ENCODE measurements at places on chromosomes 3 and 15.

DNA sequence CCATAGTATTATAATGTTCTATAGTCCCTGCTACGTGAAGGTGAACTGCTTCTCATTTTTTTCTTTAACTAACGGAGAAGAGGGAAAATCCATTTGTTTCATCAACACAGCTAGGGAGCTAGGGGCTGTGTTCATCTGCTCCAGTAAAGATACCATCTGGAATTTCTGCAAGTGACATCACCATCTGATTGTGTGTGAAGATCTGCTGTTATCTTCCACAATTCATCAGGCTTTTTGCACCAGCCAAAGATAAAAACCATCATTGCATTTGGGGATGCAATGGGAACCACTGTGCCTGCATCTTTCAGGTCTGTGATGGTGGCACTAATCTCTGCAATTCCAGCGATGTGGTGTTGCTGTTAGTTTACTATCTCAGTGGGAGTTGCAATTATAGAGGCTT, 35.5 kb upstream of the NOX5 start:
- DNase-seq, result no peak

GRCh38 chr3:50193286-50193685, 1.9 kb downstream of the GNAT1 start:
- DNase-seq, result no peak

DNA sequence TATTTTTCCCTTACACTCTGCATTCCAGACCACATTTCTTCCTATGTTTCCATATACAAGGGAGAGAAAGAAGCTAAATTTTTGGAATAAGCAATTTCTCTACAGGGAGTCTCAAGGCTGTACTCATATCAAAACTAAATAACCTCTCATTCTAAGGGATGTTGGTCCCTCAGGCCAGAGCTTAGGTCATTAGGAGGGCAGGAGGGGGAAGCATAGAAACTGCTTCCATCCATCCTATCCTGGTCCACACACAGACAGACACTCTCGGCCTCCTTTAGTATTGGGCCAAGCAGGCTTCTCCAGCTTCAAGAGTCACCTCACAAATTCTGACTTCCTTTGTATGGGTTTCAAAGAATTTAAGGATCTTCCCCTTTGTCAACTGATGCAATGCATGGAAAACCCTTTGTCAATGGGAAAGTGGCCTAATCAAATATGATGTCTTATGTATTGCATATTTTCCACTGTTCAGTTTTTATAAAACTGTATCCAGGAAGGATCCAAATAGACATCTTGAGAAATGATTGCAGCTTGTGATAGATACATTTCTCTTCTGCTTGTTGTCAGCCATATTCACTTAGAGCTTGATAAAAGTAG, 140.7 kb upstream of the RARB start:
- no peak for DNase-seq

- no peak for DNase-seq
These were observed 27.0 kb downstream of the EPHB1 start for GRCh38 chr3:134822090-134822489.

DNA sequence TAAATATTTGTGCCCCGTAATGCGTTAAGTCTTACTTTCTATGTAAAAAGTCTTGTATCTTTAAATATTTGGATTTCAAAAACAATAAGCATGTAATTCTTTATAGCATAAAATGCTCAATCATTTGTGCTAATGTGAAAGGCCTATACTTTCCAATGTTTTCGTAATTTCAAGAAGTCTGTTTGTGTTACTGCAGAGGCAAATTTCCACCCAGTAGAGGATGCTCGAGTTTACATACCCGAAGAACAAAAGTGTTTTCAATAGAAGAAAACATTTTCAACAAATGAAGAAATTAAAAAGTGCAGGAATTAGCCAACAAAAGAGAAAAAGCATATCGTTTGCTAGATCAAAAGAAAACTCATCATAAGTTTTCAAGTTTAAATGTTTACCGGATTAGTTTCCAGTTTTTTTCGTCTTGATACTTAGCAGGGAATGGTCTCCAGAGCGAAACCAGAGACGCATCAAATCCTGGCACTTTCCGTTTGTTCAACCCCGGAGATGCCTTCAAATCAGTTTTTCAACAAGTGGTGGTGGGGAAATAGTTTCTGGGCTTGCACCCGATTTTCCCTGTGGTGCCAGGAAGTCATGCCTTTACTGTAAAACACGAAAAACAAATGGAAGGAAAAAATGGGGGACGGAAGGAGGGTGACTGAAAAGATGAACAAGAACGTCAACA, 1.0 kb downstream of the CGGBP1 start:
- no peak for DNase-seq

DNA sequence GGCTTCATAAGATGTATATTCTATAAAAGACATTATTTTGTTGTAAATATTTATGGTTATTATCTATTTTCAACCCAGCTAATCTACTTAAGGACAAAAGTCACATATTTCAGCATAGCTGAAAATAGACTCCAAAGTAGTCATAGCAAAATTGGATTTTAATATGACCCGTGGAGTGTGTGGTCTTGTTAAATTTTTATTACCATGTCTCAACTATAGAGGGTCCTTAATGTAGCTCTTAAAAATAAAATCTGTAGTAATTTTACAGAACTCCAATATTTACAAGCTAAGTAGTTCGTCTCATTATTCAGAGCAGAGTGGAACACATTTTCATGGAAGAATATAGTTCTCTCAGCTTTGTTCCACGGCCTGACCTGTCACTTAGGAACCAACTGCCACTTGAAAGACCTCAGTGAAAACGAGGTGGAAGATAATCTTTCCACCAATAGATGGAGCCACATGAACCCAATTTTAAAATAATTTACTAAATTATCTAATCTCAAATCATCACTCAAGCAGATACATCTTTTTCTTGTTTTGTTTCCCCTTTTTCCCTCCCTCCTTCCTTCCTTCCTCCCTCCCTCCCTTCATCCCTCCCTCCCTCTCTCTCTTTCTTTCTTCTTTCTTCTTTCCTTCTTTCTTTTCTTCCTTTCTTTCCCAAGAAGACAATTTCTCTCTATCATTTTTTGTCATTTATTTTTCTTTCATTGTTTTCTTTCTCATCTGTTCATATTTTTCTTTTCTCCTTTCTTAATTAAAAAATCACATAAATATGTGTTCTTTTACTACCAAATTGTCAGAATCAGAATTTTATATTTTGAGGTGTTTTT, 97.2 kb downstream of the CLDN1 start:
- no peak for DNase-seq

DNA sequence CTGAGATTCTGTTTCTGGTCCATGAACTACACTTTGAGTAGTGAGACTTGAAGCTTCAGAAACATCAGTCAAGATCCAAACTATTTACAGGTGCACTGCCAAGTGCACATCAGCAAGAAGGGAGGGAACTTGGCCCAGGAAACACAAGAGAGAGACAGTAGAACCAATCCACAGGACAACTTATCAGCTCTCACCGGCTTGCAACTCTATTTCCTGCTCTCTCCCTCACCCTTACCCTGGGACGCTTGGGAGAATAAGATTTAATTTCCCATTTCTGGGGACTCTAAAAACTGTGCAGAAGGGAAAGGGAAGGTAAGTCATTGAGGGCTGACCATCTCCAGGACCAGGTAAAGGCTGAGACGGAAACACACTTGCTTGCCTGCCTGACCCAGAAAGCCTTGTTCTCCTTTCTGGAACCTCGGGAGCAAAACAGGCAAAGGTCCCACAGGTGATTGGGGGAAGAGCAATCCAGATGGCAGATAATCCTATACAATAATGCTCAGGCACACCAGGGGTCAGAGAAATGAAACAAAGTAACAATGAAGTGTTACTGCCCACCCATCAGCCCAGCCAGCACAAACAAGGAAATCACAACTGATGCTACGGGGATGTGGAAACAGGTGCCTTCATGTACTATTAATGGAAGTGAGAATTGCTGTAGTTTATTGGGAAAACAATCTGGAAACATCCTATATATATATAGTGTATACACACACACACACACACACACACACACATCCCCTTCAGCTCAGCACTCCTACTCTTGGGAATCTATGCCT, 154.4 kb downstream of the XXYLT1 start:
- no peak for DNase-seq

- no peak for DNase-seq
These were observed 87.5 kb upstream of the FAM3D start for GRCh38 chr3:58754074-58754473.

DNA sequence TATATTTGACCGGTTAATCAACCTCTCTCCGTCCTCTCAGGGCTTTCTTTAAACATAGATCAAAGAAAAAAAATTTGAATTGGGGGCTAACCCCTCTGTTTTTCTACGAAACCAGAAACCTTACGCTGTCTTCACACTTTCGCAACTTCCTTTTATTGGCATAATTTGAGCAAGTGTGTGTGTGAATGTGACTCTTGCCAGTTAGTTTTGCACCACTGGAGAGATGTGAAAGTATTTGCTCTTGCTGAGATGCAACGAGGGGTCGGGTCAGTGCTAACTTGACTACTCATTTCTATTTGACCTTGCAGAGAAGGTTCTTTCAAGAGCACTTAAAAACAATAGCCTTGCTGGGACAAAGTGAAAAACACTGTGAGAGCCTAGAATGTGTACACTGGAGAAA, 81.2 kb downstream of the FAM43A start:
- no peak for DNase-seq

DNA sequence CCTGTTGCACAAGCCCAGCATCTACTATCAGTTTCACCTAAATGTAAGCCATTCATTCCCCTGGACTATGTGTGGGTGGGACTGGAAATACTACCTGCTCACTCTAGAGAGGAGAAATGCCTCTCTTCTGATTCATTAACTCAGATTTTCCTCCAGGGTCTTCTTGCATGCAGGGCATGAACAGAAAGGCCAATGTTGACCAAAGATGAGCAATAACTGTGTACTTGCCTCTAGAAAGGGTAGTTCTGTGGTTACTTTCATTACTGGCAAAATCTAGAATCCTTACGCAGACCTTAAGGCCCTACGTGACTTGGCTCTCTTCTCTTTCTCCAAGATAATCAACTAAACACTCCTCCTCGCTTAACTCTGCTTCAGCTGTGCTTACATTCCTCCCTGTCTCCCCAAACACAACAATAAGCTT, 81.4 kb upstream of the PSMD6 start:
- DNase-seq, result no peak

DNA sequence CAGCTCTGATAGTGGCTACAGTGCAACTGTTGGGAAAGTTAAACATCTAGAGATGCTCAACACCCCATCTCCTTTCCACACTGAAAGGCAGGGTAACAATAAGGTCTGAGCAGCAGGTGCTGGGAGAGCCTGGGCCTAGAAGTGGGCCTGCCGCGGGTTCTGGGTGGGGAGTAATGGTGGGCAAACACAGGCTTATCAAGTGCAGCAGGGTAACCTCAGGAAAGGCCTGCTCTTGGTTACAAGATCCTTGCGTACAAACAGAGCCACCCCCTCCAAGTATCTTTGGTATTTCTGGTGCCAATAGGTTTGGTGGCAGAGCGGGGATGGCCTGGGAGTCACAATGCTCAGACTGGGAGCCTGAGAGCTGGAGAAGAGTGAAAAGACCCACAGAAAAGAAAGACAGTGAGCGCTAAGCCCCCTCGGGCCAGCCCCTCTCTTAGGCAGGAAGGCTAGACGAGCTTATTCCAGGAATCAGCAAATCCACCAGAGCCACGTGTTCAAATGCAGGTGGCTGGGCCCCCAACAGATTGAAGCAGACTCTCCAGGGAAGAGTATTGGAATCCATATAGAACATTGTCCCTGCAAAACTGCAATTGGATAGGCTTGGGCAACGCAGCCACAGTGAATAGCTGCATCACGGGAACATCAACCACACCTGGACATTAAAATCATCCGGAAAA, 2.7 kb downstream of the IQSEC1 start:
- DNase-seq, result no peak

DNA sequence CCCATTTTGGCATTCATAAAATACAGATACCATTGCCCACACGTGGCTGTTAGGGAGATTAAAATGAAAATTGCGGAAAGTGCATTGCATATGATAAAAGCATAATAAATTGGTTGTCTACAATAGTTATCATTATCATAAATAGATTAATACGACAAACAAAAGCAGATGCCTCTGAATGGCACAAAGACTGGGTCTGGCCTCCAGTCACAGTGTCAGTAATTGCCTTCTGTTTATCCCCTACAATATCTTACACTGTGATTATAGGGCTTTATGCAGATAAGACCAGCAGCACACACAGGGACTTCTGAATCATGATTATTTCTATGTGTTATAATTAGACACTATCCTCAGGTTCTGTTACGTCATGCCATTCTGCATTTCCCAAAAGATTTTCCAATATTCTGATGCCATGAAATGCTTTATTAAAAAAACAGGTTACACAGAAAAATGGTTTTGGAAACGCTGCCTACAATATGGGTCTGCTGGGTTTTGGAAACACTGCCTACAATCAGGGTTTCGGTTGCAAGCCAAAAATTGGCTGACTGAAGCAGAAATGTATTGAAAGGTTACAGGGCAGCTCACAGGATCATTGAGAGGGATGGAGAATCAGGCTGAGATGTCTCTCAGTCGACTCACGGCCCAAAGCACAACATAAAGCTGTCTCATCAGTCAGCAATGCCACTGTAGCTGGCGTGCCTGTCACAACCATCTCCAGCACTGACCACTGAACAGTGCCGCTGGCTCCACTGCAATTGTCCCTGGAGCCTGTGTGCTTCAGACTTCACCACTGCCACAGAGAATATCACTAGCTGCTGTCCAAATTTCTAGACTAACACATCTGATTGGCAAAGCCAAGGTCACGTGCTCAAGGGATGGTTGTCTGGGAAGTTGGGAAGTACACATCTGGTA, 248.1 kb downstream of the ERC2 start:
- DNase-seq, result no peak

- DNase-seq, result no peak
These were observed 2.6 kb upstream of the TPRA1 start for GRCh38 chr3:127593178-127593577.

DNA sequence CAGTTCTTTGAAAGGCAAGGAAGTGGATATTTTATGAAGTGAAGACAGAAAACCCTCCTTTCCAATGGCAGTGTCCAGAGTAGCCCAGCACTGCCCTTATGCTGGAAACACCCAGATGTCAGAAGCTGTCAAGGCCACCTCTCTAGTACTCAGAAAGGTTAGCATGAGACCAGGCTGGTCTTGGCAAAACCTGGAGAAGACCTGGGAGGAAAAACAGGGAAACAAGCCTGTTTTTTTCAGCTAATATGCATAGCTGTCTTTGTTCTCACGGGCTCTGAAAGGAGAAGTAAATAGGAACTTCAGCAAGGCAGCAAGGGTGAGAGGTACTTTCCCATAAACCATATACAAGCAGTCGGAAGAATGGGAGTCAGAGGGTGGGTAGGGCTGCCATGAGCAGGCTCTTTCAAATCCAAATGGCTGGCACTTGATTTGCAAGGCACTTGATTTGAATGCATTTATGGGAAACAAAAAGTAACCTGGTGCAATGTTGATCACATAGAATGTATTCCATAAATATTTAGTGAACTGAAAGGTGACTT, 55.8 kb downstream of the HEG1 start:
- no peak for DNase-seq

- DNase-seq, result no peak
These were observed 14.1 kb downstream of the SLCO3A1 start for GRCh38 chr15:91867581-91868026.

Measured in activated CD4-positive, alpha-beta T cell treated with anti-CD3 and anti-CD28 coated beads, Interleukin-2, amount 50 U/mL, for 48 hours (primary cell).